Endodermal cell (in vitro differentiated cells): ENCODE measurements at places on chromosomes 16 and 17.

DNA sequence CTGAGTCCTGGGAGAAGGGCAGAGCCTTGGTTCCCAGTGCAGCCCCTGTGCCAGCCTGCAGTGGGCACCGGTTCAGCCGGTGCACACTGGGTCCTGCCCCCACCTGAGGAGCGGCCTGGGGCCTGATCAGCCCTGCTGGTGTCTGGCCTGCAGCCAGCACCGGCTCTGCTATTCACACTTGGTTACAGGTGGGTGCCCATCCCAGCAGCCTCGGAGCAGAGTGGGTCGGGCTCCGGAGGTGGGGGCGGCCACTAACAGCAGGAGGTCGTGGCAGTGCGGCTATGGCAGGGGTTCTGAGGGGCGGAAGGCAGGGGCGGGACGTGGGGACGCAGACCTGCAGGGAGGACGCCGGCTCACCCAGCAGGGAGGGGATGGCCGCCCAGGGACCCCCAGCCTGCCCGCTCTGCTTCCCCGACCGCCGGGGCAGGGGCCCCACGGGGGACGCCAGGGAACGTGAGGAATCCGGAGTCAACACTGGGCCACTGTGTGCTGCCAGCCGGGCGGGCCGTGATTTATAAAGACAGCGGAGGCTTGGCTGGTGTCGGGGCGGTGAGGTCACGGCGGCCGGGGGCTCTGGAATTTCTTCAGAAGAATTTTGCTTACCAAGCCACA lies 20.3 kb downstream of the METRNL start:
- H3K4me1 ChIP-seq: no peaks in the 10 kb centered on the region
- DNase-seq: no peak
- no peaks in the 10 kb centered on the region for H3K27me3 ChIP-seq
- H3K27ac ChIP-seq: peak overlapping the region; percentile 53

GRCh38 chr17:65064452-65065019 lies 8.0 kb upstream of the GNA13 start:
- peak overlapping the region; percentile 9 for H3K27ac ChIP-seq
- DNase-seq: peak; percentile 76
- no peak overlapping the region for H3K4me3 ChIP-seq
- no peaks in the 10 kb centered on the region for H3K36me3 ChIP-seq

GRCh38 chr16:87178177-87178863 lies 138.9 kb downstream of the C16orf95 start:
- no peaks in the 10 kb centered on the region for H3K36me3 ChIP-seq
- H3K27me3 ChIP-seq: no peaks in the 10 kb centered on the region
- no peaks in the 10 kb centered on the region for H3K4me1 ChIP-seq
- peak; percentile 71 for DNase-seq
- H3K27ac ChIP-seq: no peak overlapping the region

GRCh38 chr16:3187798-3188674 lies at the start of gene OR1F1:
Gene OR1F1 (plus strand): TSS chr16:3188204.
- DNase-seq: peak; percentile 88
- peak within 1 kb of the TSS; percentile 88 for H3K4me3 ChIP-seq
- H3K27ac ChIP-seq: no peak within 1 kb of the TSS
- H3K4me1 ChIP-seq: no peaks in the 10 kb centered on the region
- H3K27me3 ChIP-seq: peaks cover 42% of the 10 kb centered on the region
- H3K36me3 ChIP-seq: no peaks in the 10 kb centered on the region

GRCh38 chr17:67412032-67412431 lies 35.0 kb downstream of the PITPNC1 start:
- no peaks in the 10 kb centered on the region for H3K4me1 ChIP-seq
- no peaks in the 10 kb centered on the region for H3K36me3 ChIP-seq
- H3K4me3 ChIP-seq: no peak overlapping the region
- H3K27ac ChIP-seq: no peak overlapping the region
- DNase-seq: no peak

GRCh38 chr17:34015253-34015652 lies 239.8 kb upstream of the CCL2 start:
- no peaks in the 10 kb centered on the region for H3K36me3 ChIP-seq
- no peaks in the 10 kb centered on the region for H3K27me3 ChIP-seq
- no peak overlapping the region for H3K27ac ChIP-seq
- no peak overlapping the region for H3K4me3 ChIP-seq

GRCh38 chr16:70402916-70403659 lies 35.8 kb downstream of the ST3GAL2 start:
- peaks cover 40% of the 10 kb centered on the region for H3K36me3 ChIP-seq
- H3K4me1 ChIP-seq: peaks cover 3% of the 10 kb centered on the region
- H3K27me3 ChIP-seq: no peaks in the 10 kb centered on the region
- DNase-seq: no peak
- H3K27ac ChIP-seq: no peak overlapping the region

GRCh38 chr17:73045724-73046123 lies 46.8 kb downstream of the SLC39A11 start:
- H3K27me3 ChIP-seq: no peaks in the 10 kb centered on the region
- no peaks in the 10 kb centered on the region for H3K4me1 ChIP-seq
- H3K27ac ChIP-seq: no peak overlapping the region
- H3K36me3 ChIP-seq: no peaks in the 10 kb centered on the region

- H3K27ac ChIP-seq: no peak overlapping the region
- H3K27me3 ChIP-seq: no peaks in the 10 kb centered on the region
- no peaks in the 10 kb centered on the region for H3K4me1 ChIP-seq
- no peak overlapping the region for H3K4me3 ChIP-seq
- peaks cover 11% of the 10 kb centered on the region for H3K36me3 ChIP-seq
Observed at GRCh38 chr16:88854306-88855111, 2.2 kb downstream of the GALNS start.

GRCh38 chr17:80221351-80222105 lies 1.3 kb downstream of the SLC26A11 start:
- no peaks in the 10 kb centered on the region for H3K4me1 ChIP-seq
- DNase-seq: no peak
- no peak overlapping the region for H3K27ac ChIP-seq
- no peaks in the 10 kb centered on the region for H3K27me3 ChIP-seq
- peak overlapping the region; percentile 84 for H3K4me3 ChIP-seq

GRCh38 chr17:38861399-38861843 lies 7.9 kb upstream of the RPL23 start:
- H3K27ac ChIP-seq: no peak overlapping the region
- peak; percentile 79 for DNase-seq
- H3K4me3 ChIP-seq: no peak overlapping the region
- H3K36me3 ChIP-seq: no peaks in the 10 kb centered on the region
- H3K27me3 ChIP-seq: no peaks in the 10 kb centered on the region

DNA sequence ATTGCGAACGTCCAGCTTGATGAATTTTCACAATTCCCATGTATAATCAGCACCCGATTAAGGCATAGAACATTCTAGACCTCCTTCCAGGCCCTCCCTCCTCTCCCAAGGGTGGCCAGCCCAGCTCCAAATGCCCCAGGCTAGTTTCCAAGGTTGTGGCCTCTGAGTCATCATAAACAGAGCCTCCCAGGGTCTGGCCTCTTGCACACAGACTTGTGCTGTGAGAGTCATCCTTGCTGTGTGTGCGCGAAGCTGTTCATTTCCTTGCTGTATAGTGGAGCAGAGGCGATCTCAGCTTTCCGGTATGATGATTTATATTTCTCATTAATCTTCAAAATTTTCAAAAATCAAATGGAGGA lies 20.5 kb upstream of the JPH3 start:
- H3K4me3 ChIP-seq: no peak overlapping the region
- H3K4me1 ChIP-seq: no peaks in the 10 kb centered on the region
- peak overlapping the region; percentile 54 for H3K27ac ChIP-seq

DNA sequence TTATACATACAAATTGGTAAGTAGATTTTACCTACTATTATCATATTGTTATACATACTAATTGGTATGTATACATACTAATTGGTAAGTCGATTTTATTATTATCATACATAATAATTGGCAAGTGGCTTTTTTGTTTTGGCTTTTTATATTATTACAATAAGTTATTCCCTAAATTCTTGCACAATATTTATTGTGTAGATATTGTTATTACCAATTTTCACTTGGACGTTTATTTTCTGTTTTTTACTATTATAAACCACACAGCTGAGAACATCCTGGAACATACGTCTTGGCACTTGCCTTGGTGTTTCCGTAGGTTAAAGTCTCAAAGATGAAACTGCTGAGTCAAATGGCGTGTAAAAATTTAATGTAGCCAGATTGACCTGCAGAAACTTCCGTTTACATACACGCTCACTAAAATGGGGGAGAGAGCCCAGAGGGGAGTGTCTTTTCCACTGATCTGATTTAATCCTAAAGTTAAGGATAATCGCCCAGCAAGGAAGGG lies 18.9 kb downstream of the GNGT2 start:
- H3K4me3 ChIP-seq: peak overlapping the region; percentile 79
- no peaks in the 10 kb centered on the region for H3K36me3 ChIP-seq
- H3K4me1 ChIP-seq: no peaks in the 10 kb centered on the region
- peaks cover 5% of the 10 kb centered on the region for H3K27me3 ChIP-seq
- DNase-seq: no peak
- peak overlapping the region; percentile 92 for H3K27ac ChIP-seq

- DNase-seq: no peak
- no peak overlapping the region for H3K27ac ChIP-seq
- H3K36me3 ChIP-seq: peaks cover 5% of the 10 kb centered on the region
- no peaks in the 10 kb centered on the region for H3K4me1 ChIP-seq
- H3K27me3 ChIP-seq: no peaks in the 10 kb centered on the region
- no peak overlapping the region for H3K4me3 ChIP-seq
Observed at GRCh38 chr16:27334192-27334764, 20.5 kb downstream of the IL4R start.

DNA sequence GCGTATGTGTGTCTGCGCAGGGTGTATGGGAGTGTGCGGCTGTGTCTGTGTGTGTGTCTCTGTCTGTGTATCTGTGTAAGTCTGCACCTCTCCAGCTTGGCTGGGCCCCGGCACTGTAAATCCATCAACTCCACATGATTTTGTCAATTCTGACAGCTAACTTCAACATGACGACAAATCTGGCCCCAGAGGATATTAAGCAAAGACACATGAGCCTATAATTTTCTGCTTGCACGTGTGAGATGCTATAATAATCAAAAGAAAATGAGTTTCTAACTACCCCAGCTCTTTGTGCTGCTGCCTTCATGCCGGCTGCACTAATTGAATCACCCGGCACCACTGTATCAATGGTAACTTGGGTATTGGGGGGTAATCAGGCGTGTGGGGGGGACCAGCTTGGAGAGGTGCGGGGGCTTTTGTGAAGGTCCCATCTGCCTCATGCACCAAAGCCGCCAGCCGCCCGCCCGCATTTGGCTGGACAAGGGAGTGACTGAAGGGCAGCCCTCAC lies 57.6 kb upstream of the LHX1 start:
- H3K36me3 ChIP-seq: no peaks in the 10 kb centered on the region
- no peak for DNase-seq
- no peak overlapping the region for H3K4me3 ChIP-seq
- no peaks in the 10 kb centered on the region for H3K27me3 ChIP-seq
- peaks cover 6% of the 10 kb centered on the region for H3K4me1 ChIP-seq

DNA sequence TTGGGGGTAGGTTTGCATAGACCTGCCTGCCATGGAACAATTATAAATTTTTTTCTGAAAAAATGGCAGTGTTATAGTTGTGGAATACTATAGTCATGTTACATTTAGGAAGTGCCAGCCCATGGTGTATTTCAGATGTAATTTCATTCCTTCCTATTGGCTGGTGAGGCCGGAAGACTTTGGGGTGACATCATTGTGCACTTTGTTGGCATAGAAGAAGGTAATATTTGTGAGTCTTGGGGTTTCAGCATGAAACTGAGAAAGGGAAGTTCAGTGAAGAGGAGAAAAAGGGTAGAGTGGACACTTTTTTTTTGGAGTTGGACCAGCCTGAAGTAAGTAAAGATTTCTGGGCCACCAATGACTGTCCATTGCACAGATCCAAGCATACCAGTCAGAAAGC lies 16.0 kb upstream of the HEATR6 start:
- H3K4me1 ChIP-seq: no peaks in the 10 kb centered on the region
- peak; percentile 7 for DNase-seq
- H3K27ac ChIP-seq: no peak overlapping the region
- H3K36me3 ChIP-seq: no peaks in the 10 kb centered on the region
- H3K4me3 ChIP-seq: no peak overlapping the region

DNA sequence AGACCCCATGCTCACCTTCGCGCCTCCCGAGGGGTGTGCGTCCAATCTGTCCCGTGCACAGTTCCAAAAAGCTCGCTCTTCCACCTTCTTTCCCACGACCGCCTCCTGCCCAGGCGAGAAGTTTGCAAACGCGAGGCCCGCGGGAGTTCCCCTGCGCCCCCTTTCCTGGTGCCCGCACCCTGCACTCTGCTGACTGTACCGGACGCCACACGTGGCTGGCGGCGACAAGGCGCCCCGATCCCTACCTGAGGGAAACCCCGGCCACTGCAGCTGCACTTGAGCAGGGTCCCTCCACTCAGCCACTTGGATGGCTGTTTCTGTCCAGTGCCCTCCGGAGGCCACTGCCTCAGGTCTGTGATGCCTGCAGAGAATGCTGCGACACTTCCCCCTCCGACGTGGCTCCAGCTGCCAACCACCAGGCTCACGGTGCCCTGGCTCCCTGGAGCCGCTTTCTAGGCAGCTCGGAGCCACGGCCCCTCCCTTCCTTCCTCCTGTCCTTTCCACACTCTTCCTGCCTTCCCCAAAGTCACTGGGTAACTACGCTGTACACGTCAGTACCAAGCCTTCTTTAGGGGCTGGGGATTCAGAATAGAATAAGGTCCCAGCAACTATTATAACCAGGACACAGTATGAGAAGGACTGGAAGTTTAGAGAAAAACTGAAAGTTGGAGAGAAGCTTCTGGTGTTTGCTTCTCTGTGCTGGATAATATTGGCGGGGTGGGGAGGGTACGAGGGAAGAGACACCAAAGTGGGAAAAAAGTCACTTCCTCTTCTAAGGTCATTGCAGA lies at the start of gene MLKL:
TSS of gene MLKL (minus strand) at position 425 of the 788 bp plus-strand sequence. CDS start 5,105 bp downstream, outside the sequence.
- H3K4me3 ChIP-seq: peak within 1 kb of the TSS; percentile 69
- no peak within 1 kb of the TSS for H3K27ac ChIP-seq
- peaks cover 28% of the 10 kb centered on the region for H3K27me3 ChIP-seq
- no peaks in the 10 kb centered on the region for H3K4me1 ChIP-seq
- no peaks in the 10 kb centered on the region for H3K36me3 ChIP-seq
- DNase-seq: peak; percentile 77

DNA sequence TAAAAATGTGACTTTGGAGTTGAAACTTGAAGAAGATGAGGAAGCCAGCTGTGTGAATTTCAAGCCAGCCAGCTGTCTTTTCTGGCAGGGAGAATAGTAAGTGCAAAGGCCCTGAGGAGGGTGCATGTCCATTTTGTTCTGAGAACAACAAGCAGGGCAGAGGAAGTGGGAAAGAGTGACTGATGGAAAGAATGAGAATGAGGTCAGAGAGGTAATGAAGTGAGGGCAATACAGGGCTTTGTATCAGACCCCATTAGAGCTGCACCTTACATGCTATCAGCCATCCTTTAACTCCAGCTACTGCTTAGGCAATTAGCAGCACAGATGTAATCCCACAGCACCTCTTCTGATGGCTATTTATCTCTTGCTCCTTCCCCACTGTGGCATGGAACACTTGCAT lies 34.2 kb upstream of the ABCA5 start:
- H3K4me3 ChIP-seq: no peak overlapping the region
